ENCODE measurements at places on chromosomes 3 and 15.
A peak's percentile ranks its signal among the peaks of the same experiment; 100 is the strongest.

GRCh38 chr3:100120693-100121092, 6.4 kb upstream of the FILIP1L start:
- DNase-seq = no peak

GRCh38 chr15:94127006-94127405, 104.4 kb upstream of the MCTP2 start:
- no peak for DNase-seq

DNA sequence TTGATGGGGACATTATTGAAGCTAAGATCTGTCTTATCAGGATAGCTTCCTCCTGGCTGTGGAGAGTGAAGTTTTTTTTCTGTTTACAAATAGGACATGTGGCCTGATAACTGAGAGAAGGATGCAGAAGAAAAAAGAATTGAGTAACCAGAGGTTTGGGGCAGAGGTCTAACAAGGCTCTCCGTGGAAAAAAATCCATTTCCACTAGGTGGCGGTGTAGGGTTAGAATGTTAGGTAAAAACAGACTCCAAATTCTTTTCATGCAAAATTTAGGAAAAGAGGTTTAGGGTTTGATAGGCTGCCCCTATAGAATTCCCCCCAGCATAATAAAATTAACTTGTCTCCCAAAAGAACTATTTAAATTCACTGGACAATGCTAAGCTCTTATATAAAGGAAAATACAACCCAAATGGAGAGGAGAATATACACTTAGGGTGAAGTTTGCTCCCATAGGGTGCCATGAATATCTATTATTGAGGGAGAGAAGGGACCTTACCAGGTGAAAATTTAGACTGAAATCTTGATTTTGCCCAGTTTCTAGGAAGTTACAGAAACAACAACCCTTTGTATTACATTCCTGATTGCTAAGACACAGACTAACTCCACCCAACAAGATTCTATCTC, 1560.4 kb downstream of the OTOL1 start:
- DNase-seq = no peak

GRCh38 chr3:20041197-20041780, 1.0 kb downstream of the KAT2B start:
- peak; percentile 59 for DNase-seq

DNA sequence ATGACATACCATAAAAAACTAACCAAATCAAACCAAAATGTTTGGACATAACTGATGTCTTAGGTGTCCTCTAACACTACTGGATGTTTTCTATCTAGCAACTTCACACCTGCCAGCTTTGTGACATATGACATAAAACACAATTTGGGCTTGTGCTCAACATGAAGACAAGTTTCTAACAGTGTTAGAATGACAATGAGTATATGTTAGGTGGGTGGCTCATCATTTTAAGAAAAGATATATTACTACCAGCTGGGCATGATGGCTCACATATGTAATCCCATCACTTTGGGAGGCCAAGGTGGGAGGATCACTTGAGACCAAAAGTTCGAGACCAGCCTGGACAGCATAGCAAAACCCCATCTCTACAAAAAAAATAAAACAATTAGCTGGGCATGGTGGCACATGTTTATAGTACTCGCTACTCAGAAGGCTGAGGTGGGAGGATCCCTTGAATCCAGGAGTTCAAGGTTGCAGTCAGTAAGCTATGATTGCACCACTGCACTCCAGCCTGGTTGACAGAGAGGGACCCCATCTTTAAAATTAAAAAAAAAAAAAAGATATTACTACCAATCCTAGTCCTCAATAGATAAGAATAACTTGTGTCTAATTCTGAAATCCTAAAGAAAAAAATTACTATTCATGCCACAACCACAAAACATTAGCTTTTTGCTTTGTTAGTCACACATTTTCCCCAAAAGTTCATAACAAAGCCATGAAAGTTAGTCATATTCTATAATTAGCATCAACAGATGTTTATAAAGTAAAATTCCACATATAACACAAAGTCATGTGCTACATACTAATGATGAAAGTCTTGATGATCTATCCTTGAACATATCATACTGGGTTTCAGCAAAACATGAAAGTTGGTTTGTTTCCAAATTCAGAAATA, 59.9 kb downstream of the LRRFIP2 start:
- peak; percentile 91 for DNase-seq

- DNase-seq = no peak
These were observed 136.4 kb downstream of the CLASP2 start for GRCh38 chr3:33581666-33582065.

GRCh38 chr15:28115871-28116270, 16.8 kb upstream of the OCA2 start:
- no peak for DNase-seq

- DNase-seq = peak; percentile 71
These were observed 1.8 kb downstream of the DIPK2A start for GRCh38 chr3:143973259-143974021.

- DNase-seq = peak; percentile 46
These were observed 1.1 kb downstream of the TMEM158 start for GRCh38 chr3:45224824-45225464.

- no peak for DNase-seq
These were observed 3.9 kb downstream of the RRP9 start for GRCh38 chr3:51937611-51938450.

DNA sequence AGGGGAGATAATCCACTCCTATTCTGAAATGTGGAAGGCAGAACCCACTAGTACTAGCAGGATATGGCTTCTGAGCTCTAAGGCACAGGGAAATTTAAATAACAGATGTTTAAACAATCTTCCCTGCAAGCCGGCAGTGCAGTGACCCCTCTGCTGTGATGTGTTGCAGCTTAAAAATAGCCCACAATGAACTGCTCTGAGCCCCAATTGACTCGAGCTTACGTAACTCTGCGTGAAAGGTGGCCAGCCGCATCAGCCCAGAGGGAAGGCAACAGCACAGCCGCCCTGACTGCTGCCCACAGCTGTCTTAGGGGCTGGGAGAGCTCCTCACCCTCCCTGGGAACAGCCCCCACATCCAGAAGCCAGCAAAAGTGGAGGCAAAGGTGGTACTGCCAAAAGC, 12.5 kb upstream of the CAMKV start:
- no peak for DNase-seq

GRCh38 chr15:95726891-95727290, 603.6 kb upstream of the NR2F2 start:
- no peak for DNase-seq

- DNase-seq = peak; percentile 69
These were observed 20.4 kb upstream of the NFKBIZ start for GRCh38 chr3:101828691-101829436.

DNA sequence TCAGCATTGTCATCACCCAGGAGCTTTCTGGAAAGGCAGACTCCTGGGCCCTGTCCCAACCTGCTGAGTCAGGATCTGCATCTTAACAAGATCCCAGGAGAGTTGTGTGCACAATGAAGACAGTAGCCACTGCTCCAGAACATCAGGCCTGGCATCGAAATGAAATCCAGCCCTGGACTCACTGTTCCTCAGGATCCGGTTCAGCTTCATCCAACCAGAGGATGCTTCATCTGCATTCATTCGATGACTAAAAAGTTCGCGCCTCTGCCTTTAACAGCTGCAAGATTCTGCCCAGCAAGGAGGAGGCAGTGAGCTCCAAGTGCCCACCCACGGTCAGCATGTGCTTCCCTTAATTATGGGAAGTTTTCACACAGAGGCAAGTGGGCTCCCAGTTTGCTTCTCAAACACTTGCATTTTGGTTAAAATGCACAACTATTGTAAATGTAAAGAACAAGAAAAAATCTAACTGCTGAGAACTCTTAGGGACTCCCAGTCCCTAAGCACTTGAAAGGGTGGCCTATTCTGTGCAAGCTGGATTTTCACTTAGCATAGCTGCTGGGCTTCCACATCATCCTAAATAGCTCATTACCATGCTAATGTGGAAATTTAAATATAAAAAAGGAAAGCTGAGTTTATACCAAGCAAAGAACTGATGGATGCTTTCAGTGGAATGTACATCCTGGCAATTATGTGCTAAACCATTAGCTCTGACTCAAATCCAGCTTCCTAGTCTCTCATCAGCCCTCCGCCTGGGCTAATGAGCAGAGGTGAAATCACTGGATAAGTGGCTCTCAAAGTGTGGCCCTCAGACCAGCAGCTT, 25.5 kb upstream of the ESYT3 start:
- peak; percentile 18 for DNase-seq

GRCh38 chr3:79473993-79474392, 293.8 kb downstream of the ROBO1 start:
- DNase-seq = no peak
